ENCODE measurements at places on chromosomes 11 and 22. TPM values are rescaled to one million over a fixed set of nuclear protein-coding genes. Genes with fewer than 3 reads are reported as not detected.

UPB1 gene
- total RNA-seq, result 0.13 TPM

NXPE4 gene
- total RNA-seq, result not detected

TNNT3 gene
- total RNA-seq, result 0.25 TPM

NLRP10 gene
- total RNA-seq, result 0.75 TPM

GAS2 gene
- 2.0 TPM for total RNA-seq

FOLH1 gene
- total RNA-seq, result 0.62 TPM

PRG3 gene
- not detected for total RNA-seq

CDON gene
- total RNA-seq, result 7.7 TPM

SCGB2A2 gene
- total RNA-seq, result not detected

POLR2F gene
- total RNA-seq, result 99.5 TPM

PGA4 gene
- total RNA-seq, result 0.06 TPM

APOBEC3B gene
- total RNA-seq, result 5.0 TPM

SCGB1D2 gene
- total RNA-seq, result not detected

ELP4 gene
- total RNA-seq, result 14.5 TPM

ACER3 gene
- total RNA-seq, result 5.8 TPM

SEPTIN3 gene
- total RNA-seq, result not detected

OR8D1 gene
- not detected for total RNA-seq

GGT1 gene
- 0.79 TPM for total RNA-seq

ZDHHC24 gene
- 10.6 TPM for total RNA-seq

MACROD1 gene
- 19.3 TPM for total RNA-seq

CCDC116 gene
- 0.19 TPM for total RNA-seq

DRAP1 gene
- 574 TPM for total RNA-seq

XKR3 gene
- 0.06 TPM for total RNA-seq

C11orf42 gene
- not detected for total RNA-seq

VWCE gene
- total RNA-seq, result 2.0 TPM

PHF5A gene
- total RNA-seq, result 51.9 TPM

RTN4RL2 gene
- total RNA-seq, result not detected

GPR83 gene
- total RNA-seq, result 0.26 TPM

PIWIL4 gene
- 2.6 TPM for total RNA-seq

CHST1 gene
- total RNA-seq, result 1.2 TPM

HYLS1 gene
- total RNA-seq, result 6.2 TPM

PUS3 gene
- 11.4 TPM for total RNA-seq

SSH3 gene
- 11.1 TPM for total RNA-seq

CCDC90B gene
- total RNA-seq, result 69.3 TPM

PGAP2 gene
- 11.1 TPM for total RNA-seq

MS4A3 gene
- not detected for total RNA-seq

USH1C gene
- total RNA-seq, result not detected

PNPLA5 gene
- not detected for total RNA-seq

SHANK3 gene
- 0.79 TPM for total RNA-seq

SLC37A2 gene
- total RNA-seq, result 0.06 TPM

KCNE3 gene
- under 0.01 TPM for total RNA-seq

LRP4 gene
- 1.1 TPM for total RNA-seq

RASD2 gene
- 0.12 TPM for total RNA-seq

FGF3 gene
- total RNA-seq, result not detected

SLC22A6 gene
- total RNA-seq, result not detected

Data from aortic smooth muscle cell (primary cell).